NCI-H446 (cell line): ENCODE measurements at places on chromosomes 12 and 14.
A peak's percentile ranks its signal among the peaks of the same experiment; 100 is the strongest.

GRCh38 chr14:104845834-104846441 is 19.1 kb upstream of the CEP170B start:
- DNase-seq: no peak

GRCh38 chr14:32683679-32684078 is 255.0 kb upstream of the NPAS3 start:
- no peak for DNase-seq

- DNase-seq: no peak
Observed at GRCh38 chr14:75794615-75795038, 133.6 kb downstream of the TTLL5 start.

DNA sequence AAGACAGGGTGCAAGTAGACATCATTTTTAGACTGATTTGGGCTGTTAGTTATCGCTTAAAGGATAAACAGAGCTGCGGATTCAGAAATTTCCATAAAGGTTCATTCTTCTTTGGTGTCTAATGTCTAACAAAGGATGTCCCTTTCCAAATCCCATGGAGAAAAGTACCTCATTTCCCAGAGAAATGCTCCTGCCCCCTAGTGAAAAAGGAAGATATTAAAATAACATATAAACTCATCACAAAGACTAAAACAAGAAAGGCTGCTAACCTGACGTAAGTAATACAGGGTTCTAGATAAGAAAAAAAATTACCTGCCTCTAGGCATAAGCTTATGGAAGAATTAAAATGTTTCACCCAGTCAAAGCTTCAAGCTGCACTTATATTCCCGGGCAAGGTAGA is 22.8 kb downstream of the ARMH4 start:
- DNase-seq: no peak

- DNase-seq: no peak
Observed at GRCh38 chr12:82461393-82461792, 103.1 kb downstream of the METTL25 start.

DNA sequence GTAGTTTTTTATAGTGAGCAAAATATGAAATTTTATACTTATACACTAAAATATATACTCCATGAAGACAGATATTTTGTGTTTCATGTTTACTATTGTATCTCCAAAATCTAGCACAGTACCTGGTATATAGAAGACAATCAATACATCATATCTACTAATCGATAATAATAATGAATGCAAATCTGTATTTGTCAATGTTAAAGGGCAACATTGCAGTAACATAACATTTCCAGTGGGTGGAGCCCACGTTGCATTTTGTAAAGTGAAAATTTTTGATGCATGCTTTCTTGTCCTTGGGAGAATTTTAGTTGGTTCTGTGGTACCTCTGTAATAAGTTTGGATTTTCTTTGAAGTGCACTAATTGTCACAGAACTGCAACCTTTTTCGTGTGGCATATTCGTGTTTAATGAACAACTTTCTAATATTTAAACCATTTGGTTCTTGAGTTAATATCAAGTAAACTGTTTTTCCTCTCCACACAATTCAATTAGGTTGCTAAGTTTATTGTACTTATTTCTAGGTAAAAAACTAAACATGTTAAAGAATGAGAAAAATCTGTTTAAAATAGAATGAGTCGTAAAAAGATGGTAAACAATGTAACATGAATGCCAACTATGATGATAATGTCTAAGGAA is 47.4 kb downstream of the AVPR1A start:
- DNase-seq: peak; percentile 41
